Tibial nerve (tissue), 4 donors: ENCODE measurements at places on chromosomes 13 and 19.

DNA sequence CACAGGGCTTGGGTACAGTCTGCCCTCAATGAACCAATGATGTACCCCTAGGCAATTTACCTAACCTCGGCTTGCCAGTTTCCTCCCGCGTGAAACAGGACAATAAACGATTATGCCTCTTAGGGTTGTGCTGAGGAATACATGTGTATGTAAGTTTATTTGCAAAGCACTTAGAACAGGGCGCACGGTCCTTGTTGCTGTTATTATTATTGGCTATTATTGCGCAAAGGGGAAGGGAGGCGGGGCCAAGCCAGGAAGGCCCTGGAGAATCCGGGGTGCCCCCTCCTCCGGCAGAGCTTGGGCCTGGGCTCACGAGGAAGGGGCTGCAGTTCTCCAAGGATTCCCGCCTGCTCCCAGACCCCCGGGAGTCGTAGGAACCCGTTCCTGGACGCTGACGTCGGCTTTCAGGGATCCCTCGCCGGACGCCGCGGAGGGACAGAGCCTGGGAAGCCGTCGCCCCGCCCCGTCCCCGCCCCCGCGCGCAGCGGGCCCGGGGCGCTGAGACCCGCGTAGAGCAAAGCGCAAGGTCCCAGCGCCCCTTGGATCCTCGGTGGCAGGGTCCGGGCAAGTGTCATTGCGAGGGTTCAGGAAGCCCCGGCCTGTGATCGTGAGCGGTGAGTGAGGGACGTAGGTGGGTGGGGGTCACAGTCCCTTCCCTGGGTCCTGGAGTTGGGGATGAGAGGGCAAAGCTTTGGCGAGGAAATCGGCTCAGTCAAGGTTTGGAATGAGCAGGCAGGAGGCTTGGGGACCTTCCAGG lies at the start of gene TMEM91:
Gene TMEM91 (plus strand): TSS at position 293 of the 757 bp plus-strand sequence. CDS start 1,777 bp downstream, outside the sequence.
- peak; percentile 68 for DNase-seq

GRCh38 chr13:109361562-109362289 lies 424.7 kb downstream of the IRS2 start:
- no peak for DNase-seq

DNA sequence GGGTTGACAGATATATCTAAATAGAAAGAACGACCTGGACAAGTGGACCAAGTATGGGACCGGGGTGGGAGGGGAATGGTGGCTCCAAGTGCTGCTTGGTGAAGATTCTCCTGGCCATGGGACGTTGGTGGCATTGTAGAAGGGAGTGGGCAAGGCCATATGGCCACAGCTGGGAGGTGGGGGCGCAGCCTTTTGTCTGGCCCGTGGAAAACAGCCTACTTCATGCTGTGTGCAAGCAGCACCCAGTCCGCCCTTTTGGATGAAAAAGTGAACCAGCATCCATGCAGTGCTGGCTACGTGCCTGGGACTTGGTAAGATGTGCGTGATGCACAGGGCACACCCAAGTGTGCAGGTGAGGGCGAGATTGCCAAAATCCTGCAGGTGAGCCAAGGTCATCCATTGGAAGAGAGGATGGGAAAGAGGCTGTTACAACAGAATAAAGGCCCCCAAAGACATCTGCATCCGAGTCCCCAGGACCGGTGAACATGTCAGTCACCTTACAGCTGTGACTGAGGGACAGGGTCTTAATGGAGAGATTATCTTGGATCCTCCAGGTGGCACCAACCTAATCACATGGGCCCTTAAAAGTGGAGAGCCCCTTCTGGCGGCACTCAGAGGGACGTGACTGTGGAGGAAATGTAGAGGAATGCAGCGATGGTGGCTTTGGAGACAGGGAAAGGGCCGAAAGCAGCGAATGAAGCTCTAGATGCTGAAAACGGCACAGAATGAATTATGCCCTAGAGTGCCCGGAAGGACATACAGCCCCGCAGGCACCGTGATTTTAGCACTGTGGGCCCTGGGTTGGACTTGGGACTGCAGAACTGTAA lies 40.8 kb downstream of the TEX29 start:
- DNase-seq = no peak

DNA sequence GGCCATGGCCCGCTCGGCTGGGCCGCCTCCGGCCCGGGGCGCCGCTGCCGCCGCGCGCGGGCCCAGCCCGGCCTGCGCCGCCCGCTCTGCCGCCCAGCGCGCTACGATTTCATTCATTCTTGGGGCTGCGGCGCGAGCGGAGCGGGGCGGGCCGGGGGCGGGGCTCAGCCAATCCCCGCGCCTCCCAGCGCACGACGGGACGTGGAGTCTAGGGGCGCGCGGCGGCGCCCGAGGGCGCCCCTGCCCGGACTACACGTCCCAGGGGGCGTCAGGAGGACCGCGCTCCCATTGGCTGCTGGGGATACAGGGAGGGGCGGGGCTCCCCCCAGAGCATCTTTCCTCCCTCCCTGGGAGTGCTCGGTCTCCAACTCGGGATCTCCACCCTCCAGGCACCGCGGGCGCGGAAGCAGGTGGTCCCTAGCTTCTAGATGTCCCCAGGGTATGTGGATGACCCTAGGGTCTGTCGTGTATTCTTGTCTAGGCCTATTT lies 5.6 kb upstream of the DPF1 start:
- no peak for DNase-seq

GRCh38 chr19:44142059-44142433 lies 692 bp downstream of the ZNF234 start:
- no peak for DNase-seq

DNA sequence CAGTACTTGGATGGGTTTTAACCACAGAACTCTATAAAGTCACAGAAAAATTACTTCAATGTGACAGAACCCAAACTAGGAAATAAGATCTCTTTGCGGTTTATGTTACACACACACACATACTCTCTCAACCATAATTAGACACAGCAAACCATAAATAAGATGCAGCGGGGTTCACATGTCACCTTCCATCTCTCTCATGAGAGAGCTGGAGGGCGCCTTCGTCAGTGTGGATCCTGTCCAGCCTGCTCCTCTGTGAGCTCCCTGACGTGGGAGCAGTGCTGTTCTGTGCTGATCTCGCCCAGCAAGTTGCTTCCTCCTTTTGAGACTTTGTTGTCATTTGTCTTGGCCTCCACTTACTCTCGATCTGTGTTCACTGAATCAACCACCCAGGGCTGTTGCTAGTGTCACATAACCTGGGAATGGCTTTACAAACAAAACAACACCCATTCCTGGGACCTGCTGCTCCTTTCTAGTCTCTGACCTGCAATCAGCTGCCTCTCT lies 204.9 kb upstream of the KL start:
- no peak for DNase-seq

GRCh38 chr19:53866865-53867224 lies 838 bp upstream of the MYADM start:
- DNase-seq = no peak
